ENCODE measurements at places on chromosomes 16 and 17. TPM values are rescaled to one million over a fixed set of nuclear protein-coding genes. Genes with fewer than 3 reads are reported as not detected.

DNA sequence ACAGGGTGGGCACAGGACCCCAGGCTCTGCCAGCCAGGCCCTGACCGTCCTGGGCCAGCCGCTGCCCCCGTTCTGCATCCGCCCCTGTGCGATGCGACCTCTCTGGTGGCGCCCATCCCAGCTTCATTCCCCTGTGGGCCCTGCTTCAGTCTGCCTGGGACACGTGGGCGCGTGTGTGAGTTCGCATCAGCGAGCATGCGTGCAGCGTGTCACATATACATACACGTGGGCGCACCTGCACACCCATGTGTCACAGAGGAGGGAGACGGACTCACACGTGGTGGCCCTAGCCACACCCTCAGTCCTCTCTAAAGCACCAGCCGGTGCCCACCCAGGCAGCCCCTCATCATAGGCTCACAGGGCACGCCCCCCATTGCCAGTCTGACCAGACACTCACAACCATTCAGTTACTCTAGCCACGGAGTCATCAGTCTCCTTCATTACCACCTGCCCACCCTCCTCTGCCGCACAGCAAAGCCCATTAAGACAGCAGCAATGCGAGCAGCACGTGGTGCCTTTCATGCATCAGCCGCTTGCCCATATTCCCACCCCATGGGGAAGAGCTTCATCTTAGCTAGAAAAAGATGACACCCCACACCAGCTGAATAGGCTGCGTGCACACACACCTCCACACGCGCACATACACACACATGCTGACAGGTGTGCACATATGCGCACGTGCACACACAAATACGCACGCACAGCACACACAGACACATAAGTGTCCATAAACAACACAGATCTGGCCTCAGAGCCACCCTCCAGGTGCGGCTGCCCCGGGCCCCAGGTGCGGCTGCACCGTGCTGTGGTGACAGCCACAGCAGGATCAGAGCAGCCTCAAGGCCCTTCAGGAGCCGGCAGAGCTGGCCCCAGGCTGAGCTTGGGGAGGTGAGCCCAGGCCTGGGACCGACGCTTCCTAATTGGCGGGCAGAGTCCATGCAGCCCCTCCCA lies 9.5 kb upstream of the CDH15 start:
- DNase-seq, result no peak

GRCh38 chr16:84553873-84554399 lies 49.5 kb upstream of the MEAK7 start:
- DNase-seq, result no peak

DNA sequence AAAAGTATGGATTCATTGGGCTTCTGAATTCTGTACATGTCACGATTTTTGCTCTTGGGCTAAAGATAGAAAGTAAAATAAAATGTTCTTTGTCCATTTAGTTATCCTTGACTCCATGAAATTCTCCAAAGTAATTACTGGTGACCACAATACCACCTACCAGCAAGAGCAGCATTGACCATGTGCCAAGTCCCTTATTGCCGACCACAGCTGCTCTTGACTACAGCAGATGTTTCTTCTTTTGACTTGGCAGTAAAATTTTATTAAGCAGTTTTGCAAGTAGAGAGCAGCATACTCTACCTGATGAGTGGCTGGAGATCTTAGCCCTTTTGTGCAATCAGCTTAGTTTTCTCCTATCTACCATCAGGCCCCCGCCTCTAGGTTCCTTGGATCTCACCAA lies 152.2 kb upstream of the TBX2 start:
- no peak for DNase-seq

DNA sequence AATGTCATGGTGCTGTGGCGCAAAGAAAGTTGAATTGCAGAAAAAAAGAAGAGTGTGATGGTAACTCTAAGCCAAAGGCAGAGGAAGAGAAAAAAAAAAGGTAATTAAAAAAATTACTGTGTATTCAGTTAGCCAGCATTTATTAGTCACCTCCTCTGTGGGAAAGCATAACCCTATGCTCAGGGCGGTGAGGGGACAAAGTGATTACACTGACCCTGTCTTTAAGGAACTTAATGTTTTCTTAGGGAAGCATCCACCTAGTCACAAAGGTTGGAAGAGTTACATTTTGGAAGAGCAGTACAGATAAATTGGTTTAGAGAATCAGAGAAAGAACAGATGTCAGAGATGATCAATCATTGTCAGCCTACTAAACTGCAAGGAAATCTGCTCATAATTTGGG lies 410.3 kb downstream of the CDH11 start:
- DNase-seq, result no peak

DNA sequence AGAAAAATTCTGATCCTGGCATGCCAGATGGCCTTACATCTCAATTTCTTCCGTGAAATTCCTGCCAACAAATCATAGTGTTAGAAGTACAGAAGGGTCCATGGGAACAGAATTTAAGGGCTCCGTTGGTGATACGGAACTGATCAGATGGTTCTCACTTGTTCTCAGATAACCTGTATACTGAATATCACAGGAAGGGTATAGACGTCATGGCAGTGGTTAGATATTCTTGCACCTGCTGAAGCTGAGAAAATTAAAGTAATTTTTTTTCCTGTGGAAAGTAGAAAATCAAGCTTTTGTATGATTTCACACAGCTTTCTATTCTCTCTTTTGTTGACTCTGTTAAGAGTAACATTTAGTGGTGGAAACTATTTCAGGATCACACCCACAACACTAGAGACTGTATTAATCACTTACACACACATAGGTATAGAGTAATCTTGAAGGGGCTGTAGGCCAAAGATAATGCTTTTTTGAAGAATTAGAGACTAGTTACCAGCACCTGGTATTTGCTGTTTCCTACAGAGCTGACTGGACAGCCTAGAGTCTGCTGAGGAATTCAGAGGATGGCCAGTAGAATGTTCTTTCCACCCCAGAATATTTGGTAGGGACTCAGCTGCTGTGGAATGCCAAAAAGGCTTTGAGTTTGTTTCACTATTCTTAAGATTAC lies 7.5 kb downstream of the TENT4B start:
- no peak for DNase-seq

DNA sequence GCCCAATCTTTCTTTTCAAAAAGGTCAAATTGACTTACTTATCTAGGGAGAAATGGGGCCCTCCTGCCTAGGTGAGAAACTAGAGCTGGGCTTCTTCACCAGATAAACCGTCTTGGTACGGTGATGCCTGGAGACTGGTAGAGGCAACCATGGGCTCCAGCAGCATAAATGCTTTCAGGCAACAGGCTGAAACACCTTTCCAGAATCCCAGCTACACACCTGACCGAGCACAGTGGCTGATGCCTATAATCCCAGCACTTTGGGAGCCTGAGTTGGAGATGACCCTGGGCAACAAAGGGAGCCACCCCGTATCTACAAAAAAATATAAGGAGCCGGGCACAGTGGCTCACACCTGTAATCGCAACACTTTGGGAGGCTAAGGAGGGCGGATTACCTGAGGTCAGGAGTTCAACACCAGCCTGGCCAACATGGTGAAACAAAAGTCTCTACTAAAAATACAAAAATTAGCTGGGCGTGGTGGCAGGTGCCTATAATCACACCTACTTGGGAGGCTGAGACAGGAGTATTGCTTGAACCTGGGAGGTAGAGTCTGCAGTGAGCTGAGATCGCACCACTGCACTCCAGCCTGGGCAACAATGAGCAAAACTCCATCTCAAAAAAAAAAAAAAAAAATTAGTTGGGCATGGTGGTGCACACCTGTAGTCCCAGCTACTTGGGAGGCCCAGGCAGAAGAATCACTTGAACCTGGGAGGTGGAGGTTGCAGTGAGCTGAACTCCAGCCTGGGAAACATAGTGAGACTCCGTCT lies 8.0 kb downstream of the TRAF4 start:
- no peak for DNase-seq

DNA sequence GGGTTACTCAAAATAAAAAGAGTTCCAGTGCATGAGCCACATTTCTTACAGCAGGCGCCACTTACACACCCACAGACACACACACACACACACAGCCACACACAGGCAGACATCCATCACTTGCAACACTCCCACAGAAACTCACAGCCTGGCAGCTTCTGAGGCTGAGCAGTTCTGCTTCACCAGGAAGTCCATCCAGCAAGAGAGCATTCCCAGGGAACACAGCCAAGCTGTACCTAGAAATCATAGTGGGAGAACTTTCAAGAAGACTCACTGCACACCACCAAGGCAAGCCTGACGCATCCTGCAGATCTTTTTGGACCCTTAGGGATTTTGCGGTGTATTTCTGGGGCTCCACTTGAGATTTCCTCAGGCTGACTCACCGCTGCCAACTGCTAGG lies 140.9 kb upstream of the WSB1 start:
- no peak for DNase-seq

DNA sequence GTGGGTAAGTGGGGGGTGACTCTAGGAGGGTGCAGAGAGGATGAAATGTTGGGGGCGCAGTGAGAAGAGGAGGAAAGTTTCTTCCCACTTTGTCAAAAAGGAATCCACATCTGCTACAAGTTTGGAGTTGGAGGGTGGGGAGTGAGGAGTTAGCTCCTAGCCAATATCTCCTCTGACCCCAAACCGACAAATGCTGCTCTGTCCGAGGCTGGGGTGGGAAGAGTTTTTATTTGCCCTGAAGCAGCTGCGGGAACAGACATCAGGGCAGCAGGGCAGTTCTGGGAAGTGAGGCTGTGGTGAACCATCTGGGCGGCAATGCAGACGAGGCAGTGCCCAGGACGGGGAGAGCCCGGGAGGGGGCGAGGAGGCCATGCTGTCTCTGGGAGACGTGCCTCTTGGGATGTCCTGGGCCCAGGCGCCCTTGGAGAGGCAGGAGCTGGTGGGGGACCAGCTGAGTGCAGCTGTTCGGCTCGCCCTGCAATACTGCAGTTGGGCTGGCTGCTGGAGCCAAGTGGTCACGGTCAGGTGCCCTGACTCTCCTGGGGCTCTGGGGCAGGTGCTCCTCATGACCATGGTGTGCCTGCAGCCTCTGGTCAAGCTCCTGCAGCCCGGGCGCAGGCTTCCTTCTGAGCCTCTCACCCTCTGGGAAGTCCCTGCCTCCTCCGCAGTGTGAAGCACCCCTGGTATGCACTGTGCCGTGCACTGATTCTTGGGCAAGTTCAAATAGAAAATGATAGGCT lies 6.4 kb upstream of the SOCS3 start:
- DNase-seq, result no peak

- no peak for DNase-seq
These were observed 2.8 kb upstream of the TNFRSF13B start for GRCh38 chr17:16974569-16975276.

- DNase-seq, result no peak
These were observed 603.8 kb upstream of the CA10 start for GRCh38 chr17:52762147-52762793.

DNA sequence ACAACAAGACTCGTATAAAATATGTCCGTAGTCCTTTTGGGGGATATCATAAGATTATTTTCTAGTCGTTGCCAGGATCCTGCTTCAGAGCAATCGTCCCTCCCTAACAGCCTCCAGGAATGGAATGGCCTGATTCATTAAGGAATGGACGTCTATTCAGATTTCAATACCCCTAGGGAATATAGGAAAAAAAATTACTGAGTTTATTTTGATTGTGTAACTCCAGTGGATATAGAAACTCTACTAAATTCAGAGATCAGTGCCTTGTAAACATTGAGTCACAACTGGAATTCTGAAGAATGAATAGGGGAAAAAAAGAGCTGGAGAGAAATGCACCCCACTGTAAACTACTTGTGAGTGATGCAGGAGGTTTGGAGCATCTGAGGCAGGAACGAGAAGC lies 1171.5 kb upstream of the GOT2 start:
- DNase-seq, result peak; percentile 88

- DNase-seq, result no peak
These were observed 11.6 kb upstream of the RMI2 start for GRCh38 chr16:11333702-11334101.

DNA sequence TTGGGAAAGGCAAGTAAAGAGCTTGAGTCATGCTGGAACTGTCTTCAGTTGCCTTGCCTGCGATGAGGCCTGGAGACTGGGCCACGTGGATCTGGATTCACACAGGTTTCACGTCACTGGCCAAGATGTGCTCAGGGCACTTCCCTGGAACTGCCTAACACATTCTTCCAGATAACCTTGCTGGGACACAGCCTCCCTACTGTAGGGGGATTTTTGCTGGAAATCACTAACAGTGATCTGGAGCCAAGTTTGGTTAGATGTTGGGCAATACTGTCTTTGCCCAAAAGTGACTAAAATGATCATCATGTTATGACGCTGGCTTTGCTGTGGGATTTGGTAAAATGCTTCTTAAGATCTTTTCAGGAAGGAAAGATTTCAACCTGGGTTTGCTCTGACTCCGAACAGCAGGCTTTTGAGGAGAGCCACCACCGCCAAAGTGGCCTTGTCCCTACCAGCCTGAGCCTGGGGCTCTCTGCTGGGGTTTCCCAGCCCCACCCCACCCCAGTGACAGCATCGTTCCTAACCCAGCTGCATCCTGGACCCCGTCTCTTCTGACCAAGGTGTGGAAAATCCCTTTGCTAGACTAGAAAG lies 14.7 kb downstream of the C1QTNF1 start:
- peak; percentile 99 for DNase-seq

- DNase-seq, result no peak
These were observed 5.9 kb downstream of the RAB11FIP4 start for GRCh38 chr17:31397256-31397939.

DNA sequence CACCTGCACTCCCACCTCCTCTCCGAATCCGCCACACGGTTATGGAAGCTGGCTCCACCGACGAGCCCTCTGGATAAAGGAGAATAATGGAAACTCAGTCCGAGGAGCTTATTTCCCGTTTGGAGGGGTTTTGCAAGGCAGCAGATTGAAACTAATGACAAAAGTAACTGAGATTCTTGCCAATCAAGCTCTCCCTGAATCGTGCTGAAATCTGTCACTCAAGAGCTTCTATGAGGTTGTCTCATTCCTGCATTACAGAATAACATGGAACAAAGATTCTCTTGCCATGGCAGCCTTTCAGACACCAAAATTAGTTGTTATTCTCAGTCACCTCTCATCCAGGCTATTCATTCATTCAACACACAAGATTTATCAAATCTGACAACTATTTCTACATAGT lies 405.9 kb downstream of the SOX9 start:
- no peak for DNase-seq

DNA sequence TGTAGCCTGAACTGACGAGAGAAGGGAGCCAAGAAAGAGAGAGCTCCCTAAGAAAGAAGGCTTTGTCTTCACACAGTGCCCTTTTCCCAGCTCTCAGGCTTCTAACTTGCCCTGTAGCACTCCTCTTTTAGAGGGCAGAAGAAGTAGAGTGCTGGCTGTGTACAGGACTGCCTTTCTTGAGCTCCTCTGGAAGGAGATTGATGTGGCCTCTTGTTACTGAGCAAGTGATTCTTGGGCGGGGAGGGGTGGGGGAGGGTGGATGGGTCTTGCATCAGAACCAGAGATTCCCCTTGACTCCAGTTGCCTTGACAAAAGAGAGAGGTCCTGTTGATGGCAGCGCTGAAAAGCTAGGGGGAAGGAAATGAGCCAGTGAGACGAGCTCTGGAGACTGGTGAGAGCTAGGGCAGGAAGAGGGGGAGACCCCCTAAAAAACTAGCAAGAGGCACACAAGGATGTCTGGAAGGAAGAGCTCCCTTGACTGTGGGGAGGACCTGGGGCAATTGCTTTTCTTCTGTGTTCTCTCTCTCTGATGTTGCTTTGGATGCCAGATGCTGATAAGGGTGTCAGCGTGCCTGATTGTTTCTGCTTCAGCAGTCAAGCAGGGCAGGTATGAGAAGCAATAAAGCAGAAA lies 18.4 kb downstream of the GPR179 start:
- DNase-seq, result no peak

MT3 gene
- polyA plus RNA-seq, result not detected

ODAD4 gene
- 0.87 TPM for polyA plus RNA-seq

ST6GALNAC1 gene
- 0.29 TPM for polyA plus RNA-seq

TBC1D3G gene
- not detected for polyA plus RNA-seq

MEFV gene
- not detected for polyA plus RNA-seq

CCL7 gene
- not detected for polyA plus RNA-seq

TNFRSF17 gene
- polyA plus RNA-seq, result not detected

HOXB8 gene
- not detected for polyA plus RNA-seq

HIGD1B gene
- not detected for polyA plus RNA-seq

UNC13D gene
- polyA plus RNA-seq, result 0.82 TPM

CASKIN1 gene
- 0.06 TPM for polyA plus RNA-seq

HYDIN gene
- polyA plus RNA-seq, result 0.13 TPM
